Adrenal gland (tissue), 19 donors: ENCODE measurements at places on chromosomes 5 and 9. TPM values are rescaled to one million over a fixed set of nuclear protein-coding genes. Genes with fewer than 3 reads are reported as not detected.
A peak's percentile ranks its signal among the peaks of the same experiment; 100 is the strongest.

The ANGPTL2 gene
- 20.6 TPM for total RNA-seq

The LSM11 gene
- 4.3 TPM for total RNA-seq

The EXOSC2 gene
- 18.7 TPM for total RNA-seq

The PRSS3 gene
- 1.7 TPM for total RNA-seq

The RNF130 gene
- 110 TPM for total RNA-seq

The ASPN gene
- 12.4 TPM for total RNA-seq

DNA sequence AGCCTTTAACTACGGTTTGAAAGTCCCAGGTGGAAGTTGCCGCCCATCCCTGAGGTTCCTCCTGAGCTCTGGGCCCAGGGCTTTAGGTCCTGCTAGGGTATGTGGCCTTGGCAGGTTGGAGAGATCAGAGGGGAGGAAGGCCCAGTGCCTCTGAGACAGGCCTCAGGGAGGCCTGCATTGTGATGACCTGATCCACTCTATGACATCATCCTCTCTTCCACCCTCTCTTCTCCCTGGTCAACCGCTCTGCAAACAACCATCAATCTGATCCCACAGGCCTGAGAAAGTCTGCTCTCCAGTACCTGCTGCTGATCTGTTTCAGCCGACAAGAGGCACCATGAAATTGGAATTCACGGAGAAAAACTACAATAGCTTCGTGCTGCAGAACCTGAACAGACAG, at the start of gene CCIN:
TSS of gene CCIN (plus strand) at position 223 of the 400 bp plus-strand sequence. CDS start at position 338, 115 bp downstream.
- no peak for DNase-seq
- H3K36me3 ChIP-seq = no peaks in the 10 kb centered on the region
- no peak within 1 kb of the TSS for H3K27ac ChIP-seq
- H3K27me3 ChIP-seq = no peaks in the 10 kb centered on the region
- no peaks in the 10 kb centered on the region for H3K4me1 ChIP-seq
- H3K4me3 ChIP-seq = no peak within 1 kb of the TSS

- no peak for DNase-seq
- no peak overlapping the region for H3K27ac ChIP-seq
- no peaks in the 10 kb centered on the region for H3K27me3 ChIP-seq
These were observed 32.2 kb downstream of the PDE6A start for GRCh38 chr5:149912226-149912871.

- H3K27me3 ChIP-seq = no peaks in the 10 kb centered on the region
- no peak for DNase-seq
- H3K36me3 ChIP-seq = no peaks in the 10 kb centered on the region
- H3K4me3 ChIP-seq = no peak overlapping the region
- H3K4me1 ChIP-seq = peaks cover 5% of the 10 kb centered on the region
These were observed 63.9 kb downstream of the FCHO2 start for GRCh38 chr5:73019766-73020165.

GRCh38 chr5:168360521-168361285, 69.3 kb downstream of the WWC1 start:
- no peak overlapping the region for H3K27ac ChIP-seq
- no peak overlapping the region for H3K4me3 ChIP-seq
- no peaks in the 10 kb centered on the region for H3K36me3 ChIP-seq
- no peaks in the 10 kb centered on the region for H3K4me1 ChIP-seq
- DNase-seq = no peak

DNA sequence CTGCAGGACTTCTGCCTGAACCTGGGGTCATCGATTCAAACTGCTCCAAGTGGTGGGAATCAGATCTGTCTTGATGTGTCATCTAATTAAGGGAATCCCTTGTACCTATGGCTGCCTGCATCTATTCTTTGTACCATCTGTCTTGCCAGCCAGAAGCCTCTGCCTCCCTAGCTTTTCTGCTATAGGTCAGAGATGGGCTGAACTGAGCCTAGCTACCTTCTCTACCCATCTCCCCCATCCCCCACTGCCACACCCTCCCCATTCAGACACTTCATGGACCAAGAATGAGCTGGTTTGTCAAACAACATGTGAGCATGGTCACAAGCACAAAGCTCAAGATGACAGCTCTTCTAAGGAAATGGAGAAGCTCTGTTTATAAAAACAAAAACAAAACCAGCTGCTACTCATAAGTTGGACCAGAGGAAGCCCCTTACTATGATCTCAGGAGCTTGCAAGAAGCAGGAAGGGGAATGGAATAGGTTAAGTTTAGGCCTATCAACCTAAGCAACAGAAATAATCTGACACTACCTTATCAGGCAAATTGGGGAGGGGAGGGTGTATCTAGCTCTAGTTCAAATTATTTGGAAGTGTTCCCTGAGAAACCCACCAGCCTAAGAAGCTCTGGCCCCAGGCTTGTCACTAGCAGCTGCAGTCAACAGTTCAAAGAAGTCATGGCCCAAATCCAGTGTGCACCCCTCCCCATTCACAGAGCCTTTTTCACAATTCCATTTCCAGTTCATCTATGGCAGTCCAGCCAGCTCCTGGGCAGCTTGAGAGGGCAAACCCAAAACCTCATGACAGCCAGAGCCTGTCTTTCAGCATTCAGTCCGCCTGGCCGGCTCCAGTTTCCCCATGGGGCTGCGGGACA, 29.9 kb downstream of the SKP1 start:
- H3K4me3 ChIP-seq = no peak overlapping the region
- no peak overlapping the region for H3K27ac ChIP-seq
- peak; percentile 19 for DNase-seq
- H3K36me3 ChIP-seq = no peaks in the 10 kb centered on the region
- H3K4me1 ChIP-seq = peaks cover 26% of the 10 kb centered on the region
- no peaks in the 10 kb centered on the region for H3K27me3 ChIP-seq

- H3K4me3 ChIP-seq = no peak overlapping the region
- H3K4me1 ChIP-seq = no peaks in the 10 kb centered on the region
- peaks cover 58% of the 10 kb centered on the region for H3K36me3 ChIP-seq
These were observed 2.7 kb downstream of the LEAP2 start for GRCh38 chr5:132876020-132876759.

GRCh38 chr5:148653836-148654781, at the start of gene HTR4:
HTR4 (minus strand) TSS chr5:148654527; CDS start chr5:148637014, 17,513 bp downstream.
- DNase-seq = no peak
- H3K27ac ChIP-seq = no peak within 1 kb of the TSS
- no peaks in the 10 kb centered on the region for H3K36me3 ChIP-seq
- no peaks in the 10 kb centered on the region for H3K4me1 ChIP-seq
- H3K4me3 ChIP-seq = no peak within 1 kb of the TSS

GRCh38 chr9:93920131-93920800, 34.9 kb downstream of the BARX1 start:
- no peak overlapping the region for H3K4me3 ChIP-seq
- no peak for DNase-seq
- no peaks in the 10 kb centered on the region for H3K4me1 ChIP-seq
- no peaks in the 10 kb centered on the region for H3K27me3 ChIP-seq

GRCh38 chr9:124326378-124326777, 68.6 kb downstream of the NEK6 start:
- no peak overlapping the region for H3K27ac ChIP-seq
- no peaks in the 10 kb centered on the region for H3K27me3 ChIP-seq
- H3K4me1 ChIP-seq = no peaks in the 10 kb centered on the region
- no peak for DNase-seq

DNA sequence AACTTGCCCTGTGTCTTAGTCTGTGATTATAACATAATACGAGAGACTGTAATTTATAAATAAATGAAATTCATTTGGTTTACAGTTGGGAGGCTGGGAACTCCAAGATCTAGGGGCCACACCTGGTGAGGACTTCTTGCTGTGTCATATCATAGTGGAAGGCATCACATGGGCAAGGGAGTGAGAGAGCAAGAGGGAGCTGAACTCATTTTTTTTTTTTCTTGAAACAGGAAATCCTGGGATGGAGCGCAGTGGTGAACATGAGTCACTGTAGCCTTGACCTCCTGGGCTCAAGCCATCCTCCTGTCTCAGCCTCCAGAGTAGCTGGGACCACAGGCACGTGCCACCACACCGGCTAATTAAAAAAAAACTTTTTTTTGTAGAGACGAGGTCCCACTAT, 7.2 kb downstream of the MLANA start:
- DNase-seq = no peak
- H3K27ac ChIP-seq = no peak overlapping the region
- H3K4me1 ChIP-seq = no peaks in the 10 kb centered on the region
- H3K27me3 ChIP-seq = no peaks in the 10 kb centered on the region

DNA sequence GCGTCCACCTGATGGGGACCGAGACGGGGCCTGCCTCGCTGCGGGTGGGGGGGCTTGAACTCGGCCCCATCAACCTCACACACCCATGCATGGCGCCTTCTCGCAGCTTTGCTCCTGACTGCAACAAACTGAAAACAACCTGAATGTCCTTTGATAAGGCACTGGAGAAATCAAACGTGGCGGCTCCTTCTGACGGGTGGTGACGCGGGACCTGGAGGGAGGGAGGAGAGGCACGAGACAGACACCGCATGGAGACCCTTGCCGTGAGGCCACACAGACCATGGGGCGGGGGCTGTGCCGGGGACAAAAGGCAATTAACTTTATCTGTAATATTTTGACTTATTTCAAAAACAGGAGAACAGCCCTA, 48.6 kb downstream of the NACC2 start:
- H3K27ac ChIP-seq = no peak overlapping the region
- no peak overlapping the region for H3K4me3 ChIP-seq
- no peaks in the 10 kb centered on the region for H3K36me3 ChIP-seq
- H3K27me3 ChIP-seq = no peaks in the 10 kb centered on the region
- DNase-seq = peak; percentile 45
- H3K4me1 ChIP-seq = peaks cover 7% of the 10 kb centered on the region

GRCh38 chr5:40813698-40814281, 15.6 kb upstream of the PRKAA1 start:
- DNase-seq = no peak
- no peak overlapping the region for H3K4me3 ChIP-seq
- H3K36me3 ChIP-seq = no peaks in the 10 kb centered on the region
- H3K4me1 ChIP-seq = no peaks in the 10 kb centered on the region

DNA sequence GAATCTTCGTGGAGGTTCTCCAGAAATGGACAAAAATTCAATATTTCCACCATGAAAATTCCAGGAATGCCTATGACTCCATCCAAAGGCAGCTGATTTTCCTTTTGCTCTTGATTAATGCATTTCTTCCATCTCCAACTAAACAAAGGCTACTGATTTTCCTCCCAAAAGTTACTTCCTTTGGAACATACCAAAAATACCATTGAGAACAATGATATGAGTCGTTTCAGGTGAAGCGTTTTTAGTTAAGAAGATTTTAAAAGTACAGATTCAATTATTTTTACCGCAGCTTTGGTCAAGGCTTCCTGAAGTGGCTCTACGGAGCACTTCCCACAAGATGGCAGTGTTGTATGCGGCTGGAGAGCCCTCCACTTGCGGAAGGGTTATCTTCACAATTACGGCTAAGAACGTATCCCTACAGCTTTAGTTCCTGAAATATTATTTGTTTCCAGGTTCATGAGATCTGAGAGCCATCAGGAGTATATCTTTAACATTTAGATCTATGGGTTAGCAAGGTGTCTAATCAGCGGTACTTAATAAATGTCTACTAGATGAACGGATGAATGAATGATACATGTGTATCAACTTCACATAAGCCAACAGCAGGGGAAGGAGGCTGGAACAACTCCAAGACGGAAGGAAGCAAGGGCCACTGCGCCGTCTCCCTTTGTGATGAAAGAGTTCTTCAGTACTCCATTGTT, 35.9 kb upstream of the ARSB start:
- H3K27me3 ChIP-seq = no peaks in the 10 kb centered on the region
- H3K4me3 ChIP-seq = no peak overlapping the region
- DNase-seq = peak; percentile 56
- no peaks in the 10 kb centered on the region for H3K36me3 ChIP-seq

DNA sequence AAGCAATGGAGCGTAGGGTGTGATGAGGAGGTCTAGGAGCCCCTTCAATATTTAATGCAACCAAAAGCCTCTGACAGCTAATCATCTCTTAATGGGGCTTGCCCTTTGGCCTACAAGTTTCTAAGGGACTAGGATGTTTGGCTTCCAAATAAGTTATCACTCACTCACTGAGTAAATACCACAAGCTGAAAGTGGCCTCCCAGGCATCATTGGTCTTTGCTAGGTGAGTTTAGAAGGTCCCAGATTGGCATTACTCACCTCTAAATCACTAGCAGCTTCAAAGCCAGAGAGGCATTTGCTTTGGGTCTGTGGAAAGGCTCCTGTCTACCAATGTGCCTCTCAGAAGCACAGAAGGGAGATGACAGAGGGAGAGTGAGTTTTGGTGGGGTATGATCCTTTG, 344.2 kb downstream of the NTRK2 start:
- H3K27ac ChIP-seq = no peak overlapping the region
- no peaks in the 10 kb centered on the region for H3K27me3 ChIP-seq
- DNase-seq = no peak
- H3K4me3 ChIP-seq = no peak overlapping the region

DNA sequence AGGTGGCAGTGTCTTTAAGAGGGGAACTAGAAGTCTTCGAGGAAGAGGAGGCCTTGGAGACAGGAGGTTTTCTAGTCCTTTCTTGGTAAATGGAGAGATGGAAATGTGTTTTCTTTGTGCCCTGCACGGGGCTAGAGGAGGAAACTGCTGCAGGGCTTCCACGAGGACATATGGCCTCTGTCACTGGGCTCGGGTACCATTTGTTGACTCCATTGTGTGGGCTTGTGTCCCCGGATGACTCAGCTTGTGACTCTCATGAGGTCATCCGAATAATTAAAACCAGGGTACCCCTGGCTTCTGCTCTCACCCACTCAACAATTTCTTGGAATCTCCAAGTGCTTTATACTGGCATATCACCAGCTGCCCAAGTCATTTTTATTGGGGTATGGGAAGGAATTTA, 261.7 kb downstream of the KIF4B start:
- H3K4me3 ChIP-seq = no peak overlapping the region
- no peak for DNase-seq
- no peaks in the 10 kb centered on the region for H3K4me1 ChIP-seq

GRCh38 chr9:71814815-71815214, 46.5 kb upstream of the CEMIP2 start:
- H3K27ac ChIP-seq = no peak overlapping the region
- no peaks in the 10 kb centered on the region for H3K4me1 ChIP-seq
- no peak overlapping the region for H3K4me3 ChIP-seq
- no peaks in the 10 kb centered on the region for H3K36me3 ChIP-seq
- no peak for DNase-seq

DNA sequence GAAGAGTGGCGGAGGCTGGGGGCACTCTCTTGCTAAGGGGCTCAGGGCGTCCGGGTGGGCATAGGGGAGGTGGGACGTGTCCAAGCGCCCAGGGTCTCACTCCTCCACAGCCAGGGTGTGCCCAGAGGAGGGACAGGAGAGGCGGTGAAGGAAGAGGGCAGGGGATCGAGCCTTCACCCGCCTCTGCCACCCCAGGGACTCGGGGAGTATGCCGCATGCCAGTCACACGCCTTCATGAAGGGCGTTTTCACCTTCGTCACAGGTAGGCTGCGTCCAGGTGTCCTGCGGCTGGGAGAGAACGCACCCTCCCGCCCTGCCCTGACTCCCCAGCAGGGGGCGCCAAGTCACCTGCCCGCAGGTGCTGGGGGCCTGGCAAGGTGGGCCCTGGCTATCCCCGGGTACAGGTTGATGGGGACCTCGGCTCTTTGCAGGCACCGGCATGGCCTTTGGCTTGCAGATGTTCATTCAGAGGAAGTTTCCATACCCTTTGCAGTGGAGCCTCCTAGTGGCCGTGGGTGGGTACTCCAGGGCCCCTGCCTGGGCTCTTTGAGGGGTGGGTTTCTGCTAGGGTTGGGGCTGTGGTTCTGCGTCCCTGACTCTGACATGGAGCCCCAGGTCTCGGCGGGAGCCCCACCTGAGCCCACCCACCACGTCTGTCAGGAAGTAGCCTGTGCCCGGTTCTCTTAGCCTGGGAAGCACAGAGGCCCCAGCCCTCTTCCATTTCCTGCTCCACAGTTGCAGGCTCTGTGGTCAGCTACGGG, 552 bp downstream of the TMEM141 start:
- H3K4me1 ChIP-seq = peaks cover 20% of the 10 kb centered on the region
- H3K4me3 ChIP-seq = peak overlapping the region; percentile 89
- H3K27me3 ChIP-seq = no peaks in the 10 kb centered on the region
- peak; percentile 82 for DNase-seq
- H3K27ac ChIP-seq = peak overlapping the region; percentile 88
